ENCODE measurements at places on chromosomes 1 and 21.

GRCh38 chr1:8384577-8384976 is 66.7 kb downstream of the SLC45A1 start:
- DNase-seq = no peak

DNA sequence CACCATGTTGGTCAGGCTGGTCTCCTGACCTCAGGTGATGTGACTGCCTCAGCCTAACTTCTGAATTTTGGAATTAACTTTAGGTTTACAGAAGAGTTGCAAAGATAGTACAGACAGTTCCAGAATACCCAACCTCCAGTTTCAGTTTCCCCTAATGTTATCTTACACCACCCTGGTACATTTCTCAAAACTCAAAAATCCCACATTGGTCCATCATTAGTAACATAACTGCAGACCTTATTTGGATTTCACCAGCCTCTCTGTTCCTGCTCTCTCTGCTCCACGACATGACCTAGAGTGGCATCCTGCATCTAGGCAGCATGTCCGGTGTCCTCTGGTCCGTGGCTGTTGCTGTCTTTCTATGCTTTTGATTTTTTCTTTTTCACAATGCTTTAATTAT is 5.0 kb upstream of the ZC3H12A start:
- DNase-seq = no peak

DNA sequence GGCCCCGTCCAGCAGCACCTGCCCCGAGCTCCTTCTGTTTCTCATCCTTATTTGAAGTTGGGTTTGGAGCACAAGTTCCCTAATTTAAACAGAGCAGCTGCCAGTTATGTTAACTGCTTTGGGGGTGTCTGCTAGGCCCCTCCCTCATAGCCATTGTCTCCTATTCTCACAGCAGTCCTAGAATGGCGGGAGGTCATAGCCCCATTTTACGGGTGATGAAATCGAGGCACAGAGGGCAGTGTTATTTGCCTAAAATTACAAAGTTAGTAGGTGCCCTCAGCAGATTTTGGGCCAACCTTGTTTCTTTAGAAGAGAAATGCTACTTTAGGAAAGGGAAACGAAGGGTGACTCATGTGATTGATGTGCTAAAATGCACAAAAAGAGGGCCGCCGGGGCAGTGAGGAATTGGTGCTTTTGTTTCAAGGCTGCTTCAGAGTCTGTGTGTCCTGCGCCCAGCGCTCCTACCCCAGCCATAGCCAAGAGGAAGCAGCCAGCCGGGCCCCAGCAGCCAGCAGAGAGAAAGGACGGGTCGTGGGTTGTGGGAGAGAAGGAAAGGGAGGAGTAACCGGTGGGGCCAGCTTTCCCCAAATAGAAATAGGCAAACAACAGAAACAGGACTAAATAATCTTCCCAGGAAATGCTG is 13.0 kb downstream of the VANGL1 start:
- DNase-seq = peak; percentile 35

DNA sequence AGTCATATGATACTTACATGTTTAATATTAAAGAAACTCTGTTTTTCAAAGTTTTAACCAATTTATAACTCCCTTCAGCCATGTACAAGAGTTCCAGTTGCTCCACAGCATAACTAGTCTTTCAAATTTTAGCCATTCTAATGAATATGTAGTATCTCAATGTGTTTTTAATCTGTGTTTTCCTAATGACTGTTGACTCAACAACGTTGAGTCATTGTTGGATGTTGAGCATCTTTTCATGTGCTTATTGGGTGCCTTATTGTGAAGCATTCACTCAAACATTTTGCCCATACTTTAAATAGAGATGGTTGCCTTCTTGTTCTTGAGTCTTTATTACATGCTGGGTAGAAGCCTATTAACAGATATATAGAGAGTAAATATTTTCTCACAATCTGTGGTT is 240.2 kb upstream of the LYPLAL1 start:
- DNase-seq = no peak

- DNase-seq = no peak
Measured at GRCh38 chr1:28297826-28298225, 31.0 kb upstream of the MED18 start.

- DNase-seq = no peak
Measured at GRCh38 chr21:26686705-26687104, 113.6 kb upstream of the CYYR1 start.

- no peak for DNase-seq
Measured at GRCh38 chr1:22021061-22021460, 19.6 kb downstream of the CELA3A start.

DNA sequence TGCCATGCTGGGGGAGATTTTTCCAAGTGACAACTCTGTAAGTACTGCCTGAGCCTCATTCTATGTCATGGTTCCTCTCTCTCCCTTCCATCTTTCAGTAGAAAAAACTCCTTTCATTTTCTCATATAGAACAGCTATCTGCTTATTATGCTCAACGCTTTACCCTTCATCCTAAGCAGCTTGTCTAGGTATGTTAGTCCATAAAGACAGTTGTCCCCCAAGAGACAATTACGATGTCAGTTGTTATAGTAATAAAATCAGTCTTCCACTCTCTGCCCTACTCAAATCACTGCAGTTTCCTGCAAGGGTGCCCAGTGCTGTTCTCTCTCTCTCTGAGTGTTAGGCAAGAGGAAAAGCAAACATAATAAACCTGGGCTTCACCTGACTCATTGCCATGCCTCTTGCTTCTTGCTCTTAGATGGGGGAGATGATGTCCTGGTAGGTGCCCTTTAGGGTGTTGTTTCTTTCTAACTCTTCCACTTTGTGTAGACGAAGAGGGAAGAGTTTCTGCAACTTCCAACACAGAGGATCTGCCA is 59.4 kb downstream of the PAPPA2 start:
- no peak for DNase-seq

GRCh38 chr1:228749765-228750164 is 14.5 kb downstream of the RHOU start:
- DNase-seq = no peak

GRCh38 chr1:15417059-15417934 is 7.6 kb downstream of the EFHD2 start:
- peak; percentile 92 for DNase-seq

- no peak for DNase-seq
Measured at GRCh38 chr21:34761758-34762330, 93.0 kb downstream of the CLIC6 start.

GRCh38 chr1:19053486-19053885 is 97.0 kb upstream of the IFFO2 start:
- DNase-seq = no peak

DNA sequence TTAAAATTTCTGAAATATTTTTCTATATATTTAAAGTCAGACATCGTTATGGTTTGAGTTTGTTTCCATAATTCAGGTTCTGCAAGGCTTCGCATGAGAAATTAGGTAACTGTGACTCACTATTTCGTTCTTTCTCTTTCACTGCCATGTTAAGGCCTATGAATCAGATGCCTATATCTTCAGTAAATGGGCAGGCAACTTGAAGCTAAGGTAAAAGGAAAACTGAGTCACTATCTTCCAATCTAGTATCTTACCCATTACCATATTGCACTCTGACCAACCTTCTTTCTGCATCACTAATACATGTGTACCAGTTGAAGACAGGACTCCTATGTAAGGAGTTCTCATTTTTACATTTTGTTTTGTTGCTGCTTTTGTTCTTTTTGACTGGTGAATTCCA is 37.8 kb downstream of the PYHIN1 start:
- no peak for DNase-seq

DNA sequence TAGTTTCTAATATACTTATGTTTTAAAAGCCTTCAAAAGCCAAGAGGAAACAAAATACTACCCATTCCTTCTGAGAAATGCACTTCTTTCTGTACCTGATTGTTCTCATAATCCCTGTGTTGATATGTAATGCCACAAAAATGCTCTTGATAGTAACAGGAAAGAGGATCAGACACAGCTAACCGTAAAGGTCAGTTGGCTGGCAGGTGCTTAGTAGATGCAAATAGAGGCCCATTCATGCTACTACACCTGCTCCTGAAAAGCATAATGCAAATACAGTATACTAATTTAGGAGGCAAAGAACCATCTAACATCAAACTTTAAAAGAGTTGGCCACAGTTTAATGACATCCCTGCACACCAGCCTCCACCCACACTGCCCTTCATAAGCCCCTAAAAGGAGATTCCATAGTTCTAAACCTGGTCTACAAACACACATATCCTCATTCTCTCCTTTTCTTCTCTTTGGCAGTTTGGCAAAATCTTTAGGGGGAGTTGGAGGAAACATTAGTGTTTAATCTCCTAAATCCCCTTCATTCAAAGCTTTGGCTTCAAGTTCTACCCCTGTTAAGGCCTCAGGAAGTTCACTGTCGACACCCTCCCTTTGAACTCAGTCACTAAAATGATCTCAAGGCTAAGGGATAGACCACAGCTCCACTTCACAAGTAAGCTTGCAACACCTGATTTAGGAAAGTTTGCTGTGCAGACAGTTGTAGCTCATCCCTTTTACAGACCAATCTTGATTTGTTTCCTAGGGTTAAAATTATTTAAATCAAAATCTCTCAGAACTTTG is 2.9 kb upstream of the CD46 start:
- peak; percentile 43 for DNase-seq

- DNase-seq = no peak
Measured at GRCh38 chr1:26067432-26067911, at the start of gene TRIM63. Gene TRIM63, minus strand, starts transcription at chr1:26067630. Its CDS starts 136 bp downstream, at chr1:26067494.

- DNase-seq = no peak
Measured at GRCh38 chr1:9957726-9958125, 14.5 kb downstream of the NMNAT1 start.

GRCh38 chr1:168387781-168388760 is 107.4 kb downstream of the TBX19 start:
- no peak for DNase-seq

- no peak for DNase-seq
Measured at GRCh38 chr1:227886993-227887696, 60.6 kb downstream of the WNT9A start.

DNA sequence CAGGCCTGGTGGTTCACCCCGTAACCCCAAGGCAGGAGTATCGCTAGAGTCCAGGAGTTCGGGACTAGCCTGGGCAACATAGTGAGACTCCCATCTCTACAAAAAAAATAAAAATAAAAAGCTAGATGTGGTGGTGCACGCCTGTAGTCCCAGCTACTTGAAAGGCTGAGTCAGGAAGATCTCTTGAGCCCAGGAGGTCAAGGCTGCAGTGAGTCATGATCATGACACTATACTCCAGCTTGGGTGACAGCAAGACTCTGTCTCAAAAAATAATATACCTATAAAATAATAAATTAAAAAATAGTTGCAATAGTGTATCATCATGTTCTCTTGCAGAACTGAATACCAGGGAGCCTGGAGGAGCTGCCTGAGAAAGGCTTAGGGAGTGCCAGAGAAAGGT is 19.9 kb upstream of the TMEM39B start:
- no peak for DNase-seq

- DNase-seq = no peak
Measured at GRCh38 chr1:1435911-1436629, 580 bp downstream of the VWA1 start.

- no peak for DNase-seq
Measured at GRCh38 chr1:174841747-174842146, 158.0 kb upstream of the CACYBP start.

DNA sequence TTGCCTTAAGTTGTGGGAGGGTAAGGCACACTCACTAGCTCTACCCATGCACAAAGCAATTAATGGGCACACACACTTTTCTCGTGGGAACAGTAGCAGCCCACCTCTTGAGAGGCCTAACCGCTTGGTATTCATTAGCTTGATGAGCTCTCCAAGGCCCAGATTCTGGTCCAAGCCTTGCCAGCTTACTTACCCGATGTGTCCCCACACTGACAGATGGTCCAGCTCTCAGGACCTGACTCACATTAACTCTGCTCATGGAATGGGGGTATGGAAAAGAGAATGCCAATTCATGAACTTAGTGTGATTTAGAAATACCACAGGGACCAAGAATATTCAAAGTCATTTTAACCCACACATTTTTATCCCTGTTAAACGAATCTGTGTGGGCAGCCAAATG is 106.8 kb upstream of the CACHD1 start:
- DNase-seq = no peak

- DNase-seq = no peak
Measured at GRCh38 chr1:46456411-46456963, 33.1 kb upstream of the DMBX1 start.

DNA sequence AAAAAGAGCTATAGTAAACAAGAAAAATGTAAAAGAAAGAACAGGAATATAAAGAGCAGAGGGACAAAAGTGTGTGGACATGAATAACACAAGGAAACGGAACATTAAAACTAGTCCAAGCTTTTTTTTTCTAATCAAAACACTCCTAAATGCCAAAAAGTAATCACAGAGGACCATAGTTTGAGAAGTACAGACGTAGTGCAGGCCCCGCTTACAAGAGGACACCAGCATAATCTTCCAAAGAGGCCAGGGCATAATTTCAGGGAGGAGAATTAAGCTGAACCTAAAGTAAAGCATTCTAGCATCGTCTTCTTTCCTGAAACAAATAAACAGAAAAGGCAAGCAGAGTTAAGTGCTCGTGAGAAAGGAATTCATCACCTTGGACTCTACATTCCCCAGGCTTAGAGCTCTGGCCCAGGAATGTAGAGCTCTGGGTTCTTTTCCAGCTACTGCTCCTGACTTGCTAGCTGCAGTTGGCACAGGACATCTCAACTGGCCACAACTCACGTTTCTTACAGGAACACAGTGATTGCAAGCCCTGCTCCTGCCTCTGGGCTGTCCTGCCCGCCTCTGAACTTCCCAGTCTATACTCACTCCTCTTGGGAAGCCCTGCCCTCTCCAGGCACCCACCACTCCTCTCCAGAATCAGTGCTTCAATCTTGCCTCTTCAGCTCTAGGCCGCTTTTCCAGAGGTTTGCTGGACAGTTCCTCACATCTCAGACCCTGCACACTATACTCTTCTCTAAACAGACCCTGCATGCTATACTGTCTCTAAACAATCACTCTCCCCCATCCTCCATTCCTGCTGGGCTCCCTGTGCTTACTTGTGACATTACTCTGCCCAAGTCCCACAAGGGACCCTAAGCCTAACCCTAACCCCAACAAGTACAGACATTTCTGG is 9.8 kb downstream of the RGS8 start:
- DNase-seq = peak; percentile 26

GRCh38 chr1:97938285-97938642 is 17.4 kb upstream of the DPYD start:
- no peak for DNase-seq

DNA sequence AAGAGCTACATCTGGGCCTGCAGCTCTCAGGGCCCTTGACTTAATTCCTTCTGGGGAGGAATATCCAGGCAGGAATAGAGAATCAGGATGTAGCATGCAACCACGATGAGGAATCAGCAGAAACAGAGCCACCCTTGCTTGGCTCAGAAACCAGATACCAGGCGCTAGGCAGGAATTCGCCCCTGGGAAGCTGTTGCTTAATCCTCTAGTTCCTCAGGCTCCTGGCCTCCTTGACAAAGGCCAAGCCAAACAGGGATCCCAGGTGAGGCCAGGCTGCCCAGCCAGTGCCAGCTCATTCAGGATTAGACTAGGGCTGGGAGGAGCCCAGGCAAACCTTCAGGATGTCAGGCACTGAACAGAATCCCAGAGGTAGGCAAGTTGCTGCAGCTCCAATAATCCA is 48.2 kb upstream of the IRF2BP2 start:
- peak; percentile 79 for DNase-seq

DNA sequence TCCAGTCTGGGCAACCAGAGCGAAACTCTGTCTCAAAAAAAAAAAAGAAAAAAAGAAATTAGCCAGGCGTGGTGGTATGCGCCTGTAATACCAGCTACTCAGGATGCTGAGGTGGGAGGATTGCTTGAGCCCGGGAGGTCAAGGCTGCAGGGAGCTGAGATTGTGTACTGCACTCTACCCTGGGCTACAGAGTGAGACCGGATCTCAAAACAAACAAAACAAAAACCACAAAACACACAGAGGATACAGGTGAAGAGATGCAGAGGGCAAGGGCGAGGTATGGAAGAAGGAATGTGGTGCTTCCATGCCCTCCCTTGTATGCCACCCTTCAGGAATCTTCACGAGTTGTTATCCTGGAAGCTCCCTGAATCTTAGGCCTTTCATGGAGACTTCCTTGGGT is 68.5 kb downstream of the NDUFS5 start:
- no peak for DNase-seq

All from A172 (cell line).